Stromal cell of bone marrow (primary cell): ENCODE measurements at places on chromosomes 16 and 17.

- DNase-seq = no peak
These were observed 267.0 kb upstream of the MAF start for GRCh38 chr16:79867425-79867997.

DNA sequence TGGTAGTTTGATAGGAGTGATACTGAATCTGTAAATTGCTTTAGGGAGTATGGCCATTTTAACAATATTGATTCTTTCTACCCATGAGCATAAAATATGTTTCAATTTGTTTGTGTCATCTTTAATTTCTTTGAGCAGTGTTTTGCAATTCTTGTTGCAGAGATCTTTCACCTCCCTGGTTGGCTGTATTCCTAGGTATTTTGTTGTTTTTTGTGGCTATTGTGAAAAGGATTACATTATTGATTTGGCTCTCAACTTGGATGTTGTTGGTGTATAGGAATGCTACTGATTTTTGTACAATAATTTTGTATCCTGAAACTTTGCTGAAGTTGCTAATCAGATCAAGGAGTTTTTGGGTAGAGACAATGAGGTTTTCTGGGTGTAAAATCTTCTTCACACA, 3.2 kb downstream of the KRTAP9-9 start:
- DNase-seq = no peak

DNA sequence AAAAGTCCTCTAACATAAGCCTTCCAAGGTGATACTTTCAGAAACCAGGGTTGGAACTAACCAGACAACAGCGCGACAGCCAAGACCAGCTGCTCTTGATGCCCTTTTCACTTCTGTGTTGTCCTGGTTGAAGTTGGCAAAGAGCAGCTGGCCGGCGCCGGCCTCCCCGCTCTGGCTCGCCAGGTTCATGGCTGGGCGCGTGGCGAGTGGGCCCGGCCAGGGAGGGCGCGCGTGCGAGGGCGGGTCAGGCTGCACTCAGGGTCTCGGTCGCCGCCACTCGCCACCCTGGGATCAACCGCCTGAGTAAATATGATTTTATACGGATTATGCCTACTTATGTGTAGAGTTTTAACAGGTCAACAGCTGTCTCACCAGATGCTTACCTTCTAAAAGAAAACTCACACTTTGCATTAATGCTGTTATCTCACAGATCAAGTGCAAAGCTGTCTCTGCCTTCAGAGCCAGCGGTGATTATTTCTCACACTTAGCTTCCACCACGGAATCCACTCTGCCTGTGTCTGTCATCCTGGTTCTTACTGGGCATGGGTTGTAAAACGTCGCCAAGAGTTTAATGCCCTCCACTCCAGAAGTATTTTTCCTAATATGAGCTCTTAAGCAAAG, 13.5 kb downstream of the KCTD2 start:
- no peak for DNase-seq

DNA sequence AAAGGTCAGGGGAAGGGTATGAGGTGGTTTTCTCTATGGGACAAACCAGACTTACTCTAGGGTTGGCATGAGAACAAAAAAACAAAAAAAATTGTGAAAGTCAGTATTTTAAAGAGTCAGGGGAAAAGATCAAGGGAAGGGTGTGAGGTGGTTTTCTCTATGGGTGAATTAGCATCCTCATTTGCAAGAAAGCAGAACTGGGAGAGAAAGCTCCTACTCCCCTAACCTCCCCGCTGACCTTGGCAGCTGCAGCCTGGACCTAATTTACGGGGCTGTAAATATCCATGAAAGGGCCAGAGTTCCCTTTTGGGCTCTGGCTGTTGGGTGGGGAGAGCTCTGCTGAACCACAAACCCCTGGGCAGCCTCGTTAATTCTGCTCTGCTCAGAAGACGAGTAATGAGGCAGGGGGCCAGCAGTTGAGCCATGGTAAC, 10.6 kb downstream of the RHBDL3 start:
- DNase-seq = no peak

DNA sequence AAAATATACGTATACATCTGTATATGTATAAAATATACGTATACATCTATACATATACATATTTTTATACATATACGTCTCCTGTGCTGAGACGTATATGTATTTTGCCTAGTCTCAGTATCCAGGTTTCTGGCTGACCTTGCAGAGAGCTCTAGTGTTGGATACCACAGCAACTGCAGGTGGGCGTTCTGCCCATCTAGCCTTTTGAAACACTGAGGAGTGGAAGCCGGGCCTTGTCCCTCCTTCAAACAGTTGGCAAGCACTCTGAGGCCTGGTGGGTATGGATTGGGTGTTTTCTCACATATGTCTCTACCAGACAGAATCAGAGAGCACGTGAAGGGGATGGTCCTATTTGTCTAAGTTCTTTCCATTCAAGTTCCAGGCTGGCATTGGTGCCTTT, 39.4 kb upstream of the MRC2 start:
- no peak for DNase-seq

GRCh38 chr16:78126662-78127061, 27.2 kb downstream of the WWOX start:
- DNase-seq = no peak

DNA sequence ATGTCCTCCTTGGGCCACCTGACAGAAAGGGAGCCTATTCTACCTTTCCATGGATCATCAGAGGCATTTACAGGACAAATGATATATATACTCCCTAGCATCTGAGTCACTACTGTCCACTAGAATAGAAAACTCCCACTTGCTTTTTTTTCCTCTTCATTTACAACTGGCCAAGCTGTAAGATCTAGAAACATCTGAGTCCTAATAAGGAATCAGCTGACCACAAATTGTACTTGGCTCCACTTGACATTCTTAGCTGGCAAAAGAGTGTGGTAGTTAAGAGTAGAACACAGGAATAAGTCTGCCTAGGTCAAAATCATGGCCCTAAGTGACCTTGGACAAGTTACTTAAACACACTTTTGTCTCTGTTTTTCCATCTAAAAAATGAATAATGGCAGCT, 5.2 kb downstream of the RUSF1 start:
- peak; percentile 41 for DNase-seq

DNA sequence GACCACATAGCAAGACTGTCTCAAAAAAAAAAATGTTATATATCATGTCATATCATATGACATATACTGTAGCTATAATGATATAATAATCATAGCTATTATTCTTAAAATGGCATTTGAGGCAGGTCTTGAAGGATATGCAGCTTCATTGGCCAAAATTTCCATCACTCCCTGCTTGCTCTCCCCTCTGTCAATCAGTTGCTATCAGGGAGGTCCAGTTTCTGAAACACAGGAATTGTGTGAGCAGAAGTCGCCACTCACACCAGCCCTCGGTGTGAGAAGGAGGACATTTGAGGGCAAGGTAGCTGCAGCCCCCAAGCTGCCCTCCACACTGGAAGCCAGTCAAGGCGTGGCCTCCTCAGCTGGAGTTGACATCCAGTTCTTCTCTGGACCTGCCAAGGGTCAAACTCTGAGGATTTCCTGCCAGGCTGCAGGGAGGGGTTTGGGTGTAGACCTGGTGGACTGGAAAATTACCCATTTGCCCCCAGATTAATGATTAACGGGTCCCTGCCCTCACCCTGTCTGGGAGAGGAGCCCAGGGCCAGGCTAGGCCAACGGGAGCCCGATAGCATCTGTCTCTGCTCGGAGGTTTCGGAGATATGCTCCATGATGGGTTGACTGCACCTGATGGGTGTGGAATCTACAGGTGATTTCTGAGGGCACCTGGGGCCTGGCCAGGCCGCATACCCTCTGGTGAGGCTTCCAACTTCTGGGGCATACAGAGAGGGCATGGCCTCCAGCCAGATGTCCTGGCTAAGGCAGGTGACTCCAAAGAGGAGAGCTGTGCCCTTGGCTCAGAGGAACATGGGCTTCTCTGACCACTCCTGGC, 18.8 kb downstream of the WNT9B start:
- no peak for DNase-seq

GRCh38 chr17:20218272-20218671, 209.1 kb downstream of the SPECC1 start:
- DNase-seq = no peak

- no peak for DNase-seq
These were observed 7.6 kb downstream of the CLEC10A start for GRCh38 chr17:7072406-7072805.

- no peak for DNase-seq
These were observed 4.1 kb downstream of the VASN start for GRCh38 chr16:4375717-4376116.

DNA sequence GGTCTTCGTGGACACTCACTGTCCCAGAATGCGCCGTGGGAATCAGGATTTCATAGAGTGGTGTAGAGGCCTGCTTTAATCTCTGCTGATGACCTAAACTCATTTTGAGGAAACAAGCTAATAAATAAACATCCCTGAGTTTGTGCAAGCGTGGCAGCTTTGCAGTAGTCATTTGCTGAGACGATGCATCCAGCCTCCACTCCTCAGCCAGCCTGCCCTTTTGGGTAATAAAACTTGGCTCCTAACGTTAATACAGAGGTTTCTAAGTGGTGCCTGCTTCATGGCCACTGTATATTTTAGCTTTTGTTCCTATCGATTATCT, 1.3 kb downstream of the DGKE start:
- no peak for DNase-seq

DNA sequence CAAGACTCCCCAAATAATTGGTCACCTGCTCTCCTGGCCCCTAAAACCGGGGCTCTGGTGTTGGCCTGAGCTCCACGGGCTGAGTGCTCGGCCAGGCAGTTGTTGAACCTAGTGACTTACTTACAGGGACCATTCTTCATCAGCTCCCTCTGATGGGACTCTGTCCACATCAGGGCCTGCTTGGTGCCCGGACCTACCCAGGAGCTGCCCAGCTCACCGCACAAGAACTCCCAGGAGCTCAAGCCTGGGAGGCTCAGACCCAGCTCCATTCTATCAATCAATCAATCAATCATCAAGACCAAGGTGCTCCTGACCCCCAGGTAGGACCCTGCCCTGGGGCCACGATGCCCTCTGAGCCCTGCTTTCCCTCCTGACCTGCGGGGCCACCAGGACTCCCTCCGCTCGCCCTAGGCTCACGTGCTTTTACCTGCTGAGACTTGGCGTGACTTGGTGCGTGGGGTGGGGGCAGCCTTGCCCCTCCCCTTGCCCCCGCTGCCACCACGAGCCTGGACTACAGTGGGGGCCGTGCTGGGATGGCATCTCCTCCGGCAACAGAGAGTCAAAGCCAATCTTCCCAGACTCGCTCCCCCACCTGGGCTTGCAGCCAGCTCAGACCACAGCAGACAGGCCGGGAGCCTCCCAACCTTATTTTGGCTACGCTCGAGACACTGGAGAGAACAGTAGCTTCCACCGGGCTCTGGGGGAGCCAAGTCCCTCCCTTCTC, 15.7 kb downstream of the IL34 start:
- DNase-seq = no peak

DNA sequence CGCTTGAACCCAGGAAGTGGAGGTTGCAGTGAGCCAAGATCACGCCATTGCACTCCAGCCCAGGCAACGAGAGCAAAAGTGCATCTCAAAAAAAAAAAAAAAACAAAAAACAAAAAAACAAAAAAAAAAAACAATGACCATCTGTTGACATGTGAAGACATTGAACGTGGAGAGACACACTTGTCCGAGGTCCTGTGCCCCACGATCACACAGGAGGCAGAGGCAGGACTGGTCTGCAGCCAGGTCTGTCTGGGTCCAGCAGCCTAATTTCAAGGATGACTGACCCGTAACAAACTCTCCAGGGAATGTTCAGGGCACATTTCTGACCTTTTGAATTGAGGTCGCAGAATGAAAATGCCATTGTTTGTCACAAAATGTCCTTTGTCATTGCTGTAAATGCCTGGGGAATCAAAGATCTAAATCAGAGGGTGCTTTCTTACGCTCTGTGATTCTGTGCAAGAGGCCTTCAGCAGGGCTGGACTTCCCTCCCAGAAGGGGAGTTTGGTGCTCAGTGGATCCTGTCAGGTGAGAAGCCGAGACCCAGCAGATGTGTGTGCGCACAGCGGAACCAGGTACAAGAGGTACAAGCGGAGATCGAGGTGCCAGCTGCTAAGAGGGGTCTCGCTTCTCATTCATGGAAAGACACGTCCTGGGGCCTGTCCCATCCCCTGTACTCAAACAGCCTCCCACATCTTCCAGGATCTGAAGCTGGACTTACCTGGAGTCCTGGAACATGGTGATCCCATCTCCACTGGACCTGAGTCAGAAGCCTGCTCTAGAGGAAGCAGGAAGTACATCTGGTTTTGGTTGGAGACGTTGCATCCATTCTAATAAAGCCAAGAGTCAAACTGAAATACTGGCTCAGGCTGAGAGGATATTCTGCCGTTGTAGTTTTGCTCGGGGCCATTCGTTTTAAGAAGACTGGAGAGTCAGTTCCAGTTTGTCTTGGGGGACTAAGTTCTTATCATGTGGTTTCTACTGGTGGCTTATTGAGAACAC, 95.8 kb downstream of the IRF8 start:
- DNase-seq = no peak

DNA sequence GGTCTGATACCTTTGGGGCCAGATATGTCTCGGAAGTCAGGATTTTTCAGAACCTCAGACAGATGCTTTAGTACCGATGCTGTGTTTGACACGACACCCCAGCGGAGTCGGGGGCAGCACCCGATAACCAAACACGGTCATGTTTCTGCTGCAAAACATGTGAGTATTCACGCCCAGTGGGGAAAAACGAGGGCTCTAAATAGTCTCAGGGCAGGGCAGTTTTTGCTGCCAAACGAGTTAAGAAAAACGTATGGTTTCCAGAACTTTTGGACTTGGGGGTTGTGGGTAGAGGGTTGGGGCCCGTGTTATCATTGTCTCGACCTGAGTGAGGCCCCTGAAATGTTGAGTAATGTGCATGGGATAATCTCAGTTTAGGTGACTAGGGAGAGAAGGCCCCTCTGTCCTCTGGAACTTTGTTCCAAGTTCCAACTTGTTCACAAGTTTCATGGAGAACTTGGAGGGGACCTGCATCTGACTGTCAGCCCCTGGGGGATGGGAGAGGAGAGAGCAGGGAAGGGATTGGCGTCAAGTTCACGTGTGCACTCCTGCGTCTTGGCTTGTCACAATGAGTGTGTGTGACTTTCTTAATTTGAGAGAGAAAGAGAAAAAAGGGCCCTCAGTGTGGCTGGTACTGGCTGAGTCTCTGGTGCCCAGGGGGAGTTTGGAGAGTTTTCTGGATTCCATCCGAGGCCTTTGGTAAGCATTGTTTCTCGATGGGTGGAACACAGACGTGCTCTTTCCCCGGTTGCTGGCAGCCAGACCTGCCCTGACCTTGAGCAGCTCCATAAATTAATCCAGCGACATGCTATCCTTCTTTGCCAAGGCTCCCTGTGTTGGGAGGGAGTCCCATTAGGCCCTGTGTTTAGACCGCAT, 83.9 kb upstream of the CIBAR2 start:
- no peak for DNase-seq

- DNase-seq = no peak
These were observed 5.4 kb upstream of the NHERF1 start for GRCh38 chr17:74742978-74743545.

- DNase-seq = no peak
These were observed 31.8 kb downstream of the CEP95 start for GRCh38 chr17:64538508-64539130.

DNA sequence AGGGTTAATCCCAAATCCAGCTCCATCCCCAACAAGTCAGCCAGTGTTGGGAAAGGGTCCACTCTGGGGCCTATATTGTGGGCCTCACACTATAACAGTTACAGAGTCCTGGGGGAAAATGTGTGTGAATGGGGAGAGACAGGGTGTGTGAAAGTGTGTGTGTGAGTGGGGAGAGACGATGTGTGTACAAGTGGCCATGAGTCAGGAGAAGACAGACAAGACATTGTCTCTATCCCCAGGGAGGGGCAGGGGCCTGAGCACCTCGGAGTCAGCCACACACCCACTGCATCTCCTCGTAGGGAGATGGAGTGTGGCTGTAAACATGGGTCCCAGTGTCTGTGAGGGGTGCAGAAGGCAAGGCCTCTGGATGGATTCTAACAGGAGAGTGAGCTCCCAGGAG, 2.9 kb downstream of the CRHR1 start:
- no peak for DNase-seq
